CD4-positive, alpha-beta T cell treated with Interleukin-15 for 4 hours (primary cell): ENCODE measurements at places on chromosomes 12 and 14.
A peak's percentile ranks its signal among the peaks of the same experiment; 100 is the strongest.

DNA sequence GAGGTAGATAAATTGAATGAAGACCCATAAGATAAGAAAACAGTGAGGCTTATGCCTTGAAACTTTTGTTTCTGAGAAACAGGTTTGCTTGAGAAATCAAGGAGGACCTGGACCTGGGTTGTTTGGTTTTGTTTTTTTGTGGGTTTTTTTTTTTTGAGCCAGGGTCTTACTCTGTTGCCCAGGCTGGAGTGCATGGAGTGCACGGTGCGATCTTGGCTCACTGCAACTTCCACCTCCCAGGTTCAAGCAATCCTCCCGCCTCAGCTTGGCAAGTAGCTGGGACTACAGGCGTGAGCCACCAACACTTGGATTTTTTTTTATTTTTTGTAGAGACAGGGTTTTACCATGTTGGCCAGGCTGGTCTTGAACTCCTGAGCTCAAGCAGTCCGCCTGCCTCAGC lies 9.0 kb upstream of the PPTC7 start:
- no peak for DNase-seq

GRCh38 chr12:108685469-108686260 lies 45.7 kb downstream of the CORO1C start:
- no peak for DNase-seq

DNA sequence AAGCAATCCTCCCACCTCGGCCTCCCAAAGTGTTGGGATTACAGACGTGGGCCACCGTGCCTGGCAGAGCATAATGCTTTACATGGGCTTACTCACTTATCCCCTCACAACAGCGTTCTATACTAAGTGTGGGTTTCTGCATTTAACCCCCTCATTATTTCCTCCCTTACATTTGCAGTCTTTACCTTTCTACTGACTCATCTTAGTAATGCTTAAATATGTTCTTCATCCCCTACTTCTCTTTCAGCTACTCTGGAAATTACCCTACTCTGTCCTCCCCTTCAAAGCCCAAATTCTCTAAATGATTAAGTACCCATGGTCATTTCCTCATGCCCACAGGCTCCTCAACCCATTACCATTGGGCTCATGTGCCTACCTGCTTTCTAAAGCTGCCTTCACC lies 40.7 kb downstream of the NKX2-1 start:
- DNase-seq = no peak

- no peak for DNase-seq
Observed at GRCh38 chr12:62861586-62861985, 73.4 kb downstream of the PPM1H start.

GRCh38 chr12:77949943-77950342 lies 119.2 kb downstream of the NAV3 start:
- no peak for DNase-seq

GRCh38 chr12:116358536-116358892 lies 81.0 kb upstream of the MED13L start:
- no peak for DNase-seq

- DNase-seq = no peak
Observed at GRCh38 chr12:122021193-122021821, 377 bp upstream of the BCL7A start.

DNA sequence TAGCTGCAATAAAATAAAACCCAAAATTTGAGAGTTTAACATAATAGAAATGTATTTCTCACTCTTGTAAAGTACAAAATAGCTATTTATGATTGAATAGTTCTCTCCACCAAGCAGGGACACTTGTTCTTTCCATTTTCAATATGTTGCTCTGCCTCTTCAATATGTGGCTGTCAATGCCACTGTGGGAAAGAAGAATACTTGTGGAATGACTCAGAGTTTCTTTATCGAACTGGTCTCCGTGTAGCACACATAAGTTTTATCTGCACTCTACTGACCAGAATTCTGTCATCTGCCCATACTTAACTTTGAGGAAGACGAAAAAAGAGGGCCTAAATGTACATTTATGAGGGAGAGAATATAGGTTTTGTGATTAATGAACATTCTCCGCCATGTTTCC lies 256.9 kb downstream of the ATXN7L3B start:
- DNase-seq = no peak

- no peak for DNase-seq
Observed at GRCh38 chr14:47284283-47284682, 391.1 kb downstream of the MDGA2 start.

- DNase-seq = no peak
Observed at GRCh38 chr12:58242796-58243630, 301.6 kb downstream of the ATP23 start.

DNA sequence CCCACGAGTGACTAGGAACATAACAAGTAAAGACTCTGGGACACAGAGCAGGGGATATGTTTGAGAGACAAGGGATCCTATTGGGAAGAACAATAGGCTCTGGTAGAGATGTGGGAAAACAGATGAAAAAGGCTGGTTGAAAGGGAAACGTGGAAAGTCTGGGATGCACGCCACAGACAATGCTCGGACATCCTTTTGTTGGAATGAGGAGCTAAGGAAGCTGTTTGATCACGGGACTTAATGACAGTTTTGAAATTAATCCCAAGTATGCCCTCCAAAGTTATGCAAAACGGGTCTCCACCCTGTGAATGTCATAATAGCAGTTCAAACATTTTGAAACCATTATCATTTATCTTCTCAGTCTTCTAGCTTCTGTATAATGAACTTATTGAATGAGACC lies 31.7 kb upstream of the ANO2 start:
- no peak for DNase-seq

DNA sequence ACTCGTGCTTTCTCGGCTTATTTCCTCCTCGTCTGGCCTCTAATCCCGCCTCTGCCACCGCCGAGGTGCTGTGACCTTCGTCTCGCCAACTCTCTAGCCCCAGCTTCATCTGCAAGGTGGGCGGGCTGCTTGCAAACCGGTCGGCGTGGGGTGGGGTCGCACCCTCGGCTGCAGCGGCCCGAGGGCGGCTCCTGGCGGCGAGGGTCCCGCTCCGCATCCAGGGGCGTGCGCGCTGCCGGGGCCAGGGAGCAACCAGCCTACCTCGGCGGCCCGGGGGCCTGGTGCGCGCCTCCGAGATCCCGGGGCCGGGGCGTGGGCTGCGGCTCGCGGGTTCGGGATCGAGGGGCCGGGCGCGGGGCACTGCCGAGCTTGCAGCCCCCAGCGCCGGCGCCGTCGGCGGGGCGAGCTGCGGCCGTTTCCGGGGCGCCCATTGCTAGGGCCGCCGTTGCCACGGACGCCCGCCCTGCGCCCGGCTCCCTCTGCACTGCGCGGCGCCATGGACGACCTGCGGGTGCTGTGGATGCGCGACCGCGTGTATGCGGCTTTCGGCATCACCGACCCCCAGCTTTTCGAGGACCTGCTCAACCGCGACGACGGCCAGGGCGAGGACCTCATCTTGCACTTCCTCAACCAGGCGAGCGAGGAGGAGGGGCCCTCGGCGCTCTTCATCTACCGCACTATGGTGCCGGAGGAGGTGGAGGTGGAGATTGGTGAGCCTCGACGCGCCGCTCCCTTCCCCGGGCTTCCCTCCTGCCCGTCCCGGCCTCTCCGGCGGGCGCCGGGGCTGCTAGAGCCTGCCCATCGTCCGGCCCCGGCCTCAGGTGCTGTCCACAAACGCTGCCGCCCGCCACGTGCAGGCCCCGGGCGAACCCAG lies at the start of gene DNAH10:
DNAH10 (plus strand) TSS at position 461 of the 874 bp plus-strand sequence; CDS start at position 497, 36 bp downstream.
- peak; percentile 20 for DNase-seq

- DNase-seq = no peak
Observed at GRCh38 chr12:84421103-84421502, 491.5 kb downstream of the SLC6A15 start.

GRCh38 chr12:46958053-46958452 lies 121.4 kb upstream of the PCED1B start:
- DNase-seq = no peak

- DNase-seq = peak; percentile 79
Observed at GRCh38 chr12:89019439-89020120, 332.7 kb downstream of the DUSP6 start.

DNA sequence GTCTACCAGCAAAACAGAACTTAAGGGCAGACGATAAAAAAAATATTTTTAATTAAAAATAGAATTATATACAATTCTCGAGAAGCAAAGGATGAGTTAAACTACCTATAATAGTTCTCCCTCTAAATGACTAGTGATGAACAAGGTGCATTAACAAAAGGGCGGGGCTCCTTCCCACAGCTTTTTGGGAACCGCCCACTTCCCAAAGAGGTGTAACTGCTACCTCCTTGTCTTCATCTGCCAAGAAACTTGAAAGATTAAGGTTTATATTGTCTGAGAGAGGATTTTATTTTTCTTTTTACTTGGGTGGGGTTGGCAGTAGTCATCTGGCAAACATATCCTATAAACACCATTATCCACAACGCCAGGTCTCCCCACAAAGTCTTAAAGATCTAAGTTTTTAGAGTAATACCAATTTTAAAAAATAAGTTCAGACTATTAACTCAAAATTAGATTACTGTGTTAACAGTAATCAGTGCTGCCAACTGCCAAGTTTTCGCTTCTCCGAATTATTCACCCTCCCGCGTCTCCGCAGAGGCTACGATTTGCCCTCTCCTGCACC lies 938 bp downstream of the RALGAPA1 start:
- peak; percentile 24 for DNase-seq
